Stimulated activated CD4-positive, alpha-beta T cell treated with anti-CD3 and anti-CD28 coated beads, Interleukin-2, amount 100 ng/mL, for 48 hours (primary cell): ENCODE measurements at places on chromosomes 5 and 9.

- no peak for DNase-seq
These were observed 29.8 kb upstream of the GGTA1 start for GRCh38 chr9:121529237-121529987.

GRCh38 chr5:110899566-110900412 is 161.0 kb downstream of the SLC25A46 start:
- no peak for DNase-seq

GRCh38 chr5:56251918-56252553 is 18.9 kb upstream of the ANKRD55 start:
- no peak for DNase-seq

DNA sequence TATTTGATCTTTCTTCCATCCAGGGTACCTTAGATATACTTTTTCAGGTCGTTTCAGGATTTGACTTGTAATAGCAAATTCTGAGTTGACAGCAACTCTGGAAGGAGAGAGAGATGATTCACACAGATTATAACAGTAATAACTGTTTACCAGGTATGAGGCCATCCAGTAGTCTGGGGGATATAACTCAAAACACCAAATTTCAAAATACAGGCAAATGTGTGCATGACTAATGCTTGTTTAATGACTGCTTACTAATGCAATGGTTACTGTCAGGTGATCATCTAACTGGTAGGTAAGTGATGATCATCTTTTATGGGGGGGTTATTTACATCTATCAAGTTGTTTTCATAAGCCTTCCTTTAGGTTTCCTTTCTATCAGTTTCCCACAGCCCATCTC is 412.3 kb downstream of the MAT2B start:
- no peak for DNase-seq

DNA sequence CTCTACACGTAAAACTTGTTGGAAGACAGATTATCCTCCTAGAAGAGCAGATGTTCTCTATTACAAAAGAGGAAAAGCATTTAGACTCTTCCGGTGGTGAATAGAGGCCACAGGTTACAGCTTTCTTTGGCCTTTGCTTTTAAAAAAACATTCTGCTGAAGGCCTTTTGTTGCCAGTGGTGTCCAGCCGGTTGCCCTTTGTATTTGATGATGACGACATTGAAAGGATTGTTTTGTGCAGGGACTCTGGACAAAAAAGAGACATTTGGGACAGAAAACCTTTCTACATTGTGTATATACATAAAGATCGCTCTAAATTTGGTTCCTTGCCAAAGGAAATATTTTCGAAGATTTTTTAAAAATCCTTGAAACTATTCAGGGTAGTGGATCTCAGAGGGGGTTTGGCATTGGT is 180.3 kb downstream of the C9orf152 start:
- DNase-seq, result no peak

GRCh38 chr5:39411061-39411460 is 13.7 kb downstream of the DAB2 start:
- no peak for DNase-seq

- DNase-seq, result no peak
These were observed 8.7 kb downstream of the KCNMB1 start for GRCh38 chr5:170380361-170380951.

- DNase-seq, result no peak
These were observed 165.9 kb downstream of the SMC2 start for GRCh38 chr9:104260004-104260403.

- DNase-seq, result no peak
These were observed 49.8 kb downstream of the RASEF start for GRCh38 chr9:83012922-83013838.

DNA sequence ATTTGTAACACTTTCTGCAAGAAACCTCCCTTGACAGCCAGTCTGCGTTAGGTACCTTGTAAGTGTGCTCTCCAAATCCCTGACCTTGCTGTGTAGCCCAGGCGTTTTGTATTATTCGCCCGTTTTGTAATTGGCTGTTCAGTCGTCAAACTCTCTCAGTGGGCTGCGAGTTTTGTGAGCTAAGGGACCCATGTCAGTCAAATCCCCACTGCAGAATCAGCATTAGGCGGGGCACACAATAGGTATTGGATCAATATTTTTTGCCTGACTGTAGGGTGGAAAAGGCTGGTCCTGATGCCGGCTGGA is 665 bp downstream of the DNAJC18 start:
- no peak for DNase-seq

GRCh38 chr9:100473276-100474081 is 530 bp downstream of the TMEFF1 start:
- DNase-seq, result peak; percentile 15

DNA sequence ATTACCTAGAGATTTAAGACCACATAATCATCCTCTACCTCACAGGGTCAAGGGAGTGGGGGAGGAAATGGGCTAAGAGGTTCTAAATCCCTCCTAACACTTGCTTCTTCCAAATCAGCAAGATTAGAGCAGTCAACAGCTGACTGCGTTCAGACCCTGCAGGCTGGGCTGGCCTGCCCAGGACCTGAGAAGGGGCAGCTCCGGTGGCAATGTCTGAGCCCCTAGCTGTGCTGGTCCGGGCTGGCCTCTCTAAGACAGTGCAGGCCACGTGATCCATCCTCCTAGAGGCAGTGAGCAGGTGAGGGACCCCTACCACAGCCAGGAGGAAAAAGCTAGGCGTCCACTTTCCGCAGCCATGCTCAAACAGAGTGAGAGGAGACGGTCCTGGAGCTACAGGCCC is at the start of gene KCNV2:
KCNV2 (plus strand) TSS at position 126 of the 400 bp plus-strand sequence; CDS start at position 356, 230 bp downstream.
- no peak for DNase-seq

DNA sequence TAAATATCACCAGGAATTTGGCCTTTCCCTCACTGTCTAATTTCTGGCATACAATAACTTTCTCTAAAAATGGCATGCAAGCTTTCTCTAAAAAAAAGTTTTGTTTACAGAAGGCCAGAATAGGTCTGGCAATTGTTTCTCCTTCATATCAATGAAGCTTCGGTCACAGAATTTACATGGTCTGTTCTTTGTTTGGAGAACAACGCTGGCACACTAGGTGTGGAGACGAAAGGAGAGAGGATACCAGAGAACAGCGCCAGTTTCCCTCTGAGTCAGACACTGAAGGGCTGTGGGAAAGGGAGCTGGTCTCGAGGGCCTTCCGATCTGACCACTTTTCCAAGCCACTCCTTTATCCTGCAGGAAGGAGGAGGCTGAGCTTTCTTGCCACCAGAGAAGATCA is 60.1 kb upstream of the ITGA1 start:
- no peak for DNase-seq

GRCh38 chr5:1466631-1467265 is 21.5 kb upstream of the SLC6A3 start:
- no peak for DNase-seq

DNA sequence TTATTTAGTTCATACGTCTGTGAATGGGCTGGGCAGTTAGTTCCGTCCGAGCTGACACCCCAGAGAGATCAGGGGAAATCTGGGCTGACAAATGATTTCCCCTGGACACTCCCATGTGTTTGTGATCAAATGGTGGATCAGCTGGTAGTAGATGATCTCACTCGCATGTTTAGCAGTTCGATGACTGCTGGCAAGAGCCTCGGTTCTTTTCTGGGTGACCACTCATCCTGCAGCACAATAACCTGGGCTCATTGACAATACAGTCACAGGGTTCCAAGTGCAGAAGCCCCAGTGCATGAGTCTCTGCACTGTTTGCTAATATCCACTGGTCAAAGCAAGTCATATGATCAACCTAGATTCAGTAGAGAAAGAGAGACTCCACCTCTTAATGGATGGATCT is 155.9 kb downstream of the NR2F1-AS1 start:
- no peak for DNase-seq

DNA sequence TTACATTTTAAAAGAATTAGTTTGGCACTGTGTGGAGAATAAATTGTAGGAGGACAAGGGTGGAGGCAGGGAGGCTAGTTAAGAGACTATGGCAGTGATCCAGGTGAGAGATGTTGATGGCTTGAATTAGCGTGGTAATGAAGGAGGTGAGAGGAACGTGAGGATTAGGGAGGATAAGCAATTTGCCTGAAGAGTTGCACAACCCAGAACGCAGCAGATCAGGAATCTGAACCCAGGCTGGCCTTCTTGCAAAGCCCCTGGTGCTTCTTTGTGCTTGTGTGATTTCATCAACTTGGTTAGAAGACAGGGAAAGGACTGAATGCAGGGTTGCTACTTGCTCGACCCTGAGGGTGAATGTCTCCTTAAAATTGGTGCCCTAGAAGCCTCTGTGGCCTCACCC is 6.9 kb upstream of the SCAMP1 start:
- no peak for DNase-seq

- no peak for DNase-seq
These were observed 1069.1 kb downstream of the EFNA5 start for GRCh38 chr5:106601620-106602019.

GRCh38 chr5:112124788-112125187 is 294.3 kb downstream of the EPB41L4A start:
- DNase-seq, result no peak

- DNase-seq, result no peak
These were observed 69.1 kb downstream of the ZNF366 start for GRCh38 chr5:72438141-72438540.

GRCh38 chr5:95728494-95729114 is 2.5 kb upstream of the RHOBTB3 start:
- DNase-seq, result no peak

GRCh38 chr9:115142517-115143270 is 24.7 kb upstream of the TNC start:
- no peak for DNase-seq

- DNase-seq, result no peak
These were observed 87.0 kb upstream of the CCL21 start for GRCh38 chr9:34796924-34797323.

GRCh38 chr9:4077499-4078102 is 222.3 kb downstream of the GLIS3 start:
- DNase-seq, result peak; percentile 49
